ENCODE measurements at places on chromosomes 16 and 17.

GRCh38 chr17:57234739-57235092 lies 21.6 kb upstream of the MSI2 start:
- DNase-seq, result no peak

GRCh38 chr16:17784073-17784472 lies 313.3 kb upstream of the XYLT1 start:
- no peak for DNase-seq

GRCh38 chr17:76296186-76296585 lies 11.9 kb downstream of the QRICH2 start:
- no peak for DNase-seq

DNA sequence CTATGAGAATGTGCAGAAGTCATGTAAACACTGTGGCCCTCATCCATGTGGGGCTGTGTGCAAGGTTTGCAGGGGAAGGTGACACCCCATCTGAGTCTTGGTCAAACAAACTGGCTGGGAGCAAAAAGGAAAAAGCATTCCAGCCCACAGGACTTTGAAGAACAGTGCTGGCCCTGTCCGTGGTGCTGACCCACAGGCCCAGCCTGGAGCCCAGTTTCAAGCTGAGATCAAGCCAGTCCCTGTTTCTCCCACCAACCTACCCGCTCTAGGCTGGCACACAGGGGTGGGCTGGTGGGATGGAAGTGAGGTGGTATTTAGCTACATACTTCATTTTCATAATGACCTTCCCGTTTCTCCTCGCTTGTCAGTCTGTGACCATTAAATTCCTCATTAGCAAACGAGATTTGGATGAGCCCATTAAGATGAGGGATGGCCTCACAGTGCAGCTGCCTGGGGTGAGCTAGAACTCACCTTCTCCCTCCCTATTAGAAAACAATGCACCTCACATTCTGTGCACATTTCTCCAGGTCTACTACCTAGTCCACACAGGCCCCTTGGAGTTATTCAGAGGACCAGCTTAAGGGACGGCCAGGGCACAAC lies 12.6 kb upstream of the RPL38 start:
- no peak for DNase-seq

DNA sequence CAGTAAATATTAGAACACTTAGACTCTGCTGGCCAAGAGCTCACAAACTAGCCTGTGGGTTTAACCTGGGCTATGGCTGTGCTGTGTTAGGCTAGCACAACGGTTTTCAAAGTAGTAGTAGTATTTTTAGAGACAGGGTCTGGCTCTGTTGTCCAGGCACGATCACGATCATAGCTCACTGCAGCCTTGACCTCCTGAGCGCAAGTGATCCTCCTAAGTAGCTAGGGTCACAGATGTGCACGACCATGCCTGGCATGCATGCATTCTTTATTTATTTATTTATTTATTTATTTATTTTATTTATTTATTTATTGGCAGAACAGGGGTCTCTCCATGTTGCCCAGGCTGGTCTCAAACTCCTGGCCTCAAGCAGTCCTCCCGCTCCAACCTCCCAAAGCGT lies 10.3 kb downstream of the MRPL27 start:
- no peak for DNase-seq

DNA sequence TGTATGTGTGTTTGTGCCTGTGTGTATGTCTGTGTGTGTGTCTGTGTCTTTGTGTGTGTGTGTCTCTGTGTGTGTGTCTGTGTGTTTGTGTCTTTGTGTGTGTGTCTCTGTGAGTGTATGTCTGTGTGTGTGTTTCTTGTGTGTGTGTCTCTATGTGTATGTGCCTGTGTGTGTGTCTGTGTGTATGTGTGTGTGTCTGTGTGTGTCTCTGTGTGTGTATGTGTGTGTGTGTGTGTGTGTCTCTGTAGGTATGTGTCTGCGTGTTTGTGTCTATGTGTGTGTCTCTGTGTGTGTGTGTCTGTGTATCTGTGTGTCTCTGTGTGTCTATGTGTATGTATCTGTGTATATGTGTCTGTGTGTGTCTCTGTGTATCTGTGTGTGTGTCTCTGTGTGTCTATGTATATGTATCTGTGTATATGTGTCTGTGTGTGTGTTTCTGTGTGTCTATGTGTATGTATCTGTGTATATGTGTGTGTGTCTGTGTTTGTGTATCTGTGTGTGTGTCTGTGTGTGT lies 70.2 kb downstream of the USP43 start:
- DNase-seq, result no peak

GRCh38 chr17:40499551-40500189 lies 1.8 kb downstream of the TNS4 start:
- no peak for DNase-seq

DNA sequence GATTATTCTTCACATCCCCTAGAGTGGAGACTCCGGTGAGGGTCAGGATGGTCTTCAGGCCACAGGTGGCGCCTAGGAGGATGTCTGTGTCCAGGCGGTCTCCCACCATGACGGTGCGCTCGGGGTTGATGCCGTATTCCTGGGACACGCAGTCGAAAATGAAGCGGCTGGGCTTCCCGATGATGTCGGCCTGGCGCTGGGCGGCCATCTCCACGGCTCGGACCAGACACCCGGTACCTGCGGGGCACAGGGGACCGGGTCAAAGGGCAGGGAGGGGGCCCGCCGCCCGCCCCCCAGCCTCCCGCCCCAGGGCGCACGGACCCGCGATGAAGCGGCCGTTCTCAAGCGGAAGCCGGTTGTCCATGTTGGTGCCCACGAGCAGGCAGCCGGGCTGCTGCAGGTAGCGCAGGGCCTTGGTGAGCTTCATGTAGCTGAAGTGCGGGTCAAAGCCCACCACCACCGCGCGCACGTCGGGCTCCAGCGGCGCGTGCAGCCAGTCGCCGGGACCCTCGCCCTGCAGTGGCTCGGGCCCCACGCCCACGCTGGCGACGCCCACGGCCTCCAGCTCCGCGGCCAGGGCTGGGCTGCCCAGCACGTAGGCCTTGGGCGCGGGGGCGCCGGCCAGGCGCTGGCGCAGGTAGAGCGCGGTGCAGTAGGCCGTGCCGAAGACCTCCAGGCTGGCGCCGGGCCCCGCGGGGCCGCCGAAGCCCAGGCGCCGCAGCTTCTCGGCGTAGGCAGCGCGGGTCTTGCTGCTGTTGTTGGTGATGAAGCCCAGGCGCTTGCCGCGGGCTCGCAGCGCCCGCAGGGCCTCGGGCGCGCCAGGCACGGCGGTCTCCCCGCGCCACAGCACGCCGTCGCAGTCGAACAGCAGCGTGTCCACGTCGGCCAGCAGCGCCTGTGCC lies 572 bp downstream of the PGP start:
- no peak for DNase-seq

DNA sequence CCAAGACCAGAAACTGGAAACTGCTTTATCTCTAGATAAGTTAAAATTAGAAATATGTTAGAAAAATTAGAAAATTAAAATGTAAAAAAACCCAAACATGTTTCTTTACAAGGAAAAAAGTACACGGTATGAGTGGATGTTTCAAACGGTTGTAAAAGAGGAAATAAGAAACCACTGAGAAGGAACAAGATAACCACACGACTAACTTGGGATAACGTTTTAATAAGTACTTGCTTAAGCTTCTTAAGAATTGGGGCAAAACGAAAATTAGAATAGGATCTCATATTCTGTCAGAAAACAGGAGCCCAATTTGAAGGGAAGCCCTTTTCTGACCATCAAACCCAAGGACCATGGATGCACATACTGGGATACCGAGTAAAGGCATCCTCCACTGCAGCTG lies 31.0 kb downstream of the MBTPS1 start:
- no peak for DNase-seq

- DNase-seq, result no peak
Measured at GRCh38 chr17:82577300-82577699, 57.8 kb downstream of the FOXK2 start.

- no peak for DNase-seq
Measured at GRCh38 chr16:50889746-50890145, 147.9 kb downstream of the CYLD start.

DNA sequence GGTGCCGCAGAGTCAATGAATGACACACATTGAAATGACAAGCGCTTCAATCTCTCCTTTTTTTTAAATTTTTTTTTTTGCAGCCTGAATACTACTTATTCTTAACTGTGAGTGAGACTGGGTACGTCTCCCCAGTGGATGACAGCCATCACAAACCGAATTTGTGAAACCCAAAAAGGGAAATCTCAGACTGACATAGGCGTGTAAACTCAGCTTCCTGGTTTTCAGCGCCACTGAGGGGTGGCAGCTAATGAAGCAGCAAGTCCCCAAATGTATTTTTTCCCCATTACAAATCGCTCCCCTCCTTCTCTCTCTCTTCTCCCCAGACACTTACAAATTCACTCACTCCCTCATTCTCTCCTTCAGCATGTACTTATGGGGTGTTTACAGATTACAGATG lies 196.0 kb downstream of the MAF start:
- no peak for DNase-seq

- DNase-seq, result no peak
Measured at GRCh38 chr17:76796081-76796480, 58.2 kb downstream of the MFSD11 start.

GRCh38 chr17:78075545-78075944 lies 53.0 kb downstream of the TMC6 start:
- no peak for DNase-seq

All from epithelial cell of proximal tubule (primary cell).